ENCODE measurements at places on chromosomes 13 and 19.

DNA sequence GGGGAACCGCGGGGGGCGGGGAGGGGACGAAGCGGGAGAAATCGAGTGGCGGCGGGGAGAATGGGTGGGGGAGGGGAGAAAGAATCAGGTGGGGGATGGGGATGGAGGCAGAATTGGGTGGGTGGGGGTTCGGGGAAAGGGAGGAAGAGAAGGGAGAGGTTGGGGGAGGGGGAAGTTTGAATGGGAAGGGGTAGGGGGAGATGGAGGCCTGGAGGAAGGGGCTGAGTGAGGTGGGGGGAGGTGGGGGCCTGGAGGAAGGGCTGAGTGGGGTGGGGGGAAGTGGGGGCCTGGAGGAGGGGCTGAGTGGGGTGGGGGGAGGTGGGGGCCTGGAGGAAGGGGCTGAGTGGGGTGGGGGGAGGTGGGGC lies 403 bp upstream of the ADAMTS10 start:
- no peak for DNase-seq

- DNase-seq: no peak
These were observed at the start of gene ZNF728 for GRCh38 chr19:23002690-23003422. Gene ZNF728 (minus strand): TSS chr19:23003176. CDS start chr19:23003030, 146 bp downstream.

DNA sequence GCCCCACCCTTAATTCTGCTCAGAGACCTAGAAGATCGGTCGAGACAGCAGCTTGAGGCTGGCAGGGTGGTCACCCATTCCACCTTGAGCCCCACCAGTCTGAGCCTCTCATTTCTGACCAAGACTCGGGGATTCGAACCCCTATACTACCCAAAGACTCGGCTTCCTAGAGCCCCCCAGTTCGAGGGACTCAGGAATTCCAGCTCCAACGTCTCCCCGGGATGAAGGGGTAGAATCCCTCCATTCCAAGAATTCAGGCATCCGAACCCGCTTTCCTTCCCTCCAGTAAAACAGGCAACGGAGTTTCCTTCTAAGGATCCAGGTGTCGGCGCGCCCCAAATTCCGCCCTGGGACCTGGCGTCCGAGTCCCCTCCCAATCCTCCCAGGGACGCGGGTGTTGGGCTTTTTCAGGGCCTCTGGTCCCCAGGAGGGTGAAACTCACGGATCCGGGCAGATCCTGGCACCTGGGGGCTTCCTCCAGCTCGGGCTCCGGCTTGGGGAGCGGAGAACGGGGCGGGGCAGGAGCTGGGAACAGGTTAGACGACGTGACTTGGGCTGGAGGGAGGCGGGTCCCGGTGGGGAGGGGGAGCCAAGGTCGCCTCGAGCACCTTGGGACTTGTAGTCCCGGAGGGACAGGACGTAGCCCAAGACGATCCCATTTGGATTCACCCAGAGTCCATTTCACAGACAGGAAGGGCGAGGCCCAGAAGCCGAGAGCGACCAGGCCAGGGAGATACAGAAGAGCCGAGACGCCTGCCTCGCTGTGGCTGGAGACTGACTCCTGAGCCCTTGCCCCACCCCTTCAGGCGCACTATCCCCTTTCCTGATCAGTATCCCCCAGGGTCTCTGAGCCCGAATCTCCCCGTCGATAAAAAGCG lies at the start of gene PPP1R13L:
TSS of gene PPP1R13L (minus strand) at position 513 of the 878 bp plus-strand sequence. CDS start 6,751 bp downstream, outside the sequence.
- peak; percentile 50 for DNase-seq

- no peak for DNase-seq
These were observed 446.4 kb downstream of the DCT start for GRCh38 chr13:94033098-94033497.

GRCh38 chr13:40982772-40983171 lies 36.3 kb downstream of the ELF1 start:
- no peak for DNase-seq

DNA sequence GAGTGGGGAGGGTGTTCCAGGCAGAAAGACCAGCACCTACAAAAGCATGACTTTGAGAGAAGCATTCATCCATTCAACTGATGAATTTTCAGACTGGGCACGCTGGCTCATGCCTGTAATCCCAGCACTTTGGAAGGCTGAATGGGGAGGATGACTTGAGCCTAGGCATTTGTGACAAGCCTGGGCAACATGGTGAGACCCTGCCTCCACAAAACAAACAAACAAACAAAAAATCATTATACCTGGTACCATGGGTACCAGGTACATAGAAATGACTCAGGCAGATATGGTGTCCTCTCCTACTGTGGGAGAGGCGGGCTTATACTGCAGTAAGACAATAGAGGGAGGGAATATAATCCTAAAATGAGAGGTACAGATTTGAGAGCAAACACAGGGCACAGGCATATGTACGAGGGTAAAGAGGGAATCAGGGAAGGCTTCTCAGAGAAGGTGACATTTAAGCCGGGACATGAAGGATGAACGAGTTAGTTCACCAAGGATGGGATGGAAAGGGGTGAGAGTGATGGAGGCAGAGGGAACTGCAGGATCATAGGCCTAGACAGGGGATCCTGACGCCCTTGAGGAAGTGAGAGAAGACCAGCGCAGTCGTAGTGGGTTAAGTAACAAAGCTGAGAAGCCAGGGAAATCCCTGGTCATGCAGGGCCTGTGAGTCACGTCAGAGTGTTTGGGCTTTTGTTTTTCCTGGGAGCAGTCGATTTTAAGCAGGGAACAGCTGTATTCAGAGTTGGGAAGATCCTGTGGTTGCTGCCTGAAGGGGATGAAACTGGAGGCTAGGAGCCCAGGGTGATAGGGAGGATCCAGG lies 2.9 kb downstream of the CYP2S1 start:
- no peak for DNase-seq

DNA sequence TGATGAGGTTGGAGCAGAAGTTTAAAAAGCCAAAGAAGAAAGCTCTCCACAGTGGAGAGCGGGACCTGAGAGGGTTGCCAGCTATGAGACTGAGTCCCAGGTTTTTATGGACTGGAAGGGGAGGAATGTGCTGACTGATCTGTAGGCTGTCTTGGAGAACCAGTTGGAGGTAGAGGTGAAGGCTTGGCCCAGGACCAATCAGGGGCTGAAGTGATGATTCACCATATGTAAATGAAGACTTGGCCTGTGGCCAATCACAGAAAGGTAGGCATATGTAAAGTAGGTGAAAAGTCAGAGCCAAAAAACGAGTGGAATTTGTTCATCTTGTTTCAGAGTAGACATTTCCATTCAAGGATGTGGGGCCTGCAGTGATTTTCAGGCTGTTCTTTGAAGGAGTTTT lies 17.5 kb upstream of the KBTBD6 start:
- no peak for DNase-seq

GRCh38 chr19:13190781-13191540 lies 40.8 kb downstream of the IER2 start:
- DNase-seq: no peak

- no peak for DNase-seq
These were observed 22.2 kb downstream of the EFNB2 start for GRCh38 chr13:106513025-106513983.

DNA sequence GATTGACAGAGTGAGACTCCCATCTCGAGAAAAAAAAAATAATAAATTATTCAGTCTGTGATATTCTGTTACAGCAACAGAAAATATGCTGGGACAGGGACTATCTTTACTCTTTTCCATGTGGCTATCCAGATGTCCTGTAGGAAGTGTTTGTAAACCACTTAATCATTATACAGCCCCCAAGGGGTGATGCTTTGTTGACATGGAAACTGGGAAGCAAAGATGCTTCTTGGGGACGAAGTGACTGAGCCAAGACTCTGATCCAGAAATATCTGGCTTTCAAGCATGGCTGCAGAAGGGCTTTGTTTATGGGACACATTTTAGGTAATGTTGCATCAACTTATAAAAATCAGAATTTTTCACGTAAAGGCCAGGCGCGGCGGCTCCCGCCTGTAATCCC lies 5.4 kb downstream of the ZNF8 start:
- DNase-seq: no peak

DNA sequence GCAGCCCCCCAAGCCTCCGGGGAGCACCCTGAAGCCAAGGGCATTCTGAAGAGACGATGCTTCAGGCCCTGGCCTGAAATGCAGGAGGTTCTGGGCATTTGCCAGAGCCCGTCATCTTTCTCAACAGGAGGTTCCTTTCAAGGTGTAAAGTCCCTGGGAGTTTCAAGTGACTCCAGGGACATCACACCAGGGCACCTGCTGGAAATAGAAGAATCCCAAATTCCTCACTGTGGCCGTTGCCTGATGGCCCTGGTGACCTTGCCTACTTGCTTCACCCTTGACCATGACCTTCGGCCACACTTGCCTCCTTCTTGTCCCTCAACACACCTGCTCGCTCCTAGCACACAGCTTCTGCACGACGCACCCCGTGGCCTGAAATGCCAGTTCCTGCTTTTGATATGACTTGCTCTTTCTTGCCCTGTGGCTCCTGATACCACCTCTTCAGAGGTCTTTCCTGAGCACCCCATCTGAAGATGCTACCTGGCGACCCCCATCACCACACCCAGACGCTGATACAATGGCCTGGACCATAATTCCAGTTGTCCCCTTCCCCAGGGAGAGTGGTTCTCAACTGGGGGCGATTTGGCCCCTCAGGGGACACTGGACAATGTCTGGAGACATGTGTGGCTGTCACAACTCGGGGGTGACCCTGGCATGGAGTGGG lies 3.5 kb downstream of the DPP9 start:
- no peak for DNase-seq

DNA sequence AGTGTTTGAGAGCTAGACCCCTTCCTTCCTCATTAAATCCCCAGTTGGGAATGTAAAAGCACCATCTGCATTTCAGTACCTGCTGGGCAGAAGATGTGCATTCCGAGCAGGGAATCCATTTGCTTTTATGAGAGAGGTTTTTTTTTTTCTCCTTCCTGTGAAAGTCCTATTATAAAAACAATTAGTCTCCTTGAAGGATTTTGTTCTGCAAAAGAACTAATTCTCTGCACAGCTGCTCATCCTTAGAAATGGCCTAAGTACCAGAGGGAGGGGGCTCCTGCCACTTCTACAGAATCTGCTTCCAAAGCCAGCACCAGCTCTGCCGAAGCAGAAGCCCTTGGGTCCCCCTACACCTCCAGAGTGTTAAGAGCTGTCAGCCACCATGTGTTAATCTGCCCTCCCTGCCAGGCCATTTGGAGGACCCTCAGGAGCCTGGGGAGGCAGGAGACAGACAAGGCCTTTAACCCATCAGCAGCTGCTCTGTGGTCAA lies 36.4 kb upstream of the SERPINE3 start:
- DNase-seq: no peak

DNA sequence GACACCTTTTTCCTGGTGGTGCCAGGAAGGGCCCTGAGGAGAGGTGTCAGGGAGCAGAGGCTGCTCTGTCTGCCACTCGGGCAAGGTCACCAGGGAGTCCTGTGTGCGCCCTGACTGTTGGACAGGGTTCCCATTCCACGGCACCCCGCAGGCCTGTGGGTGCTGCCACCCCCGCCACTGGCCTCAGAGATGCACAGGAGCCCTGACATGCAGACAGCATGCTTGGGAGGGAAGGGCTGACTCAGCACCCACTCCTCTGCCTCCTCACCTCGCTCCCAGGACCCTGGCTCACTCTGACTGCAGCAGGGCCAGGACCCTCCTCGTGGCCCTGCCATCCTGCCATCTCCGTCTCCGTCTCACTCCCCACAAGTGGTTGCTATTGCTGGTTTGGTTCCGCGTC lies 25.3 kb downstream of the MAU2 start:
- DNase-seq: no peak

DNA sequence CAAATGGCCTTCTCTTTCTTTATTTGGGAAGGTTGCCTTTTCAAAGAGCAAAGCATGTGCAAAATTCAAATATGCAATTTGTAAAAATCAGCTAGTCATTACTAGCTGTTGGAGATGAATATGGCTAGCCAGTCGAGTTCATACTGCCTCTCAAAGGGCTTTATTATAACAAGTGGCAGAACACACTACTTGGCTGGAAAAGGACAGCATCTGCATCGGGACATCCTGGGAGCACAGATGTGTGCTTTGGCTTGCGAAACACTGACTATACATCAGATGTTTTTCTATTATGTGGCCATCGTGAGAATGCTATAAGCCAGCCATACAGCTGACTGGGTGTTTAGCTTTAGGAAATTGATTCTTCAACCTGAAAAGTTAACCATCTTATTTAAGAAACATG lies 424.2 kb downstream of the KCTD12 start:
- no peak for DNase-seq

GRCh38 chr13:88590574-88590973 lies 919.4 kb downstream of the SLITRK5 start:
- DNase-seq: no peak

DNA sequence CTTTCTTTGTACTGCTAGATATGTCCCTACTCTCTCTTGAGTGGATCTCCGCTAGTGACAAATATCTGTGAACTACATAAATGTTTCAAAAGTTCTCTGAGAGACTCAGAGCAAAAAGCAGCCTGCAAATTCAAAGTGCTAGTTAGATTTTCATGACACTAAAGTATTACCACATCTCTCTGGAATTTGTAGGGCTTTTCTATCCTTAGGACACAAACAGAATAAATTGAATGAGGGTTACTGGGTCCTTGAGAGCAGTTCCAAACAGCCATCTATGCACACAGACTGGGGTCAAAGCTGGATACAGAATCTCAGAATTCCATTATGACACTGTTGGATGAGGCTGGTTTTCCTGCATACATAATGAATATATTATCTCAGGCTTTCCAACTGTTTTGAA lies 953.2 kb downstream of the DIAPH3 start:
- DNase-seq: no peak

Data from NCI-H1417 treated with DMSO at 0.1 percent for 48 hours (cell line).